ENCODE measurements at places on chromosomes 7 and 10. TPM values are rescaled to one million over a fixed set of nuclear protein-coding genes. Genes with fewer than 3 reads are reported as not detected.

Gene PNPLA8
- polyA plus RNA-seq, result 9.7 TPM

Gene PLEKHS1
- 1.1 TPM for polyA plus RNA-seq

Gene ZNF138
- polyA plus RNA-seq, result 5.1 TPM

Gene SPDYE16
- polyA plus RNA-seq, result not detected

Gene STK32C
- 7.9 TPM for polyA plus RNA-seq

Gene ZNF107
- 1.9 TPM for polyA plus RNA-seq

Gene ZNF786
- polyA plus RNA-seq, result 2.6 TPM

Gene HKDC1
- 0.10 TPM for polyA plus RNA-seq

Gene NEURL1
- polyA plus RNA-seq, result 1.2 TPM

Gene GFRA1
- polyA plus RNA-seq, result 0.81 TPM
